ENCODE measurements at places on chromosomes 1 and 21.

GRCh38 chr1:23868557-23869016, 497 bp upstream of the FUCA1 start:
- peak; percentile 2 for DNase-seq

DNA sequence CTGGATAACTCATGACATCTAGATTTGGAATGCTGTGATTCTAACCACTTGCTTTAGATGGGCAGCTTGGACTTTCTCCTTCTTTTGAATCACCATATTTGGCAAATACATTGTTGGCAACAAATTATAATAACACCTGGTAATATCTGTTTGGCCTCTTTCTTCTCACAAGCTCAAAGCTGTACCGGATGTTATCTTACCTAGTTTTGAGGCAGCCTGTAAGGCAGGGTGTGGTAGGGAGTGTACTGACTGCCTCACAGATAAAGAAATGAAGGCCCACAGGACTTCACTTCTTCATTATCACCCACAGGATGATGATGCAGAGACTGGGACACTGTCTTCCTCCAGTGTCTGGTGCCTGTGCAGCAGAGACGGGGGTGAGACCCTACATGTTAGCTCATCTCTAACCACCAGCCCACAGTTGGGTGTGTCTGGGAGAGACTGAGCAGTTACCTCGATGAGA, 28.5 kb downstream of the TUFT1 start:
- no peak for DNase-seq

DNA sequence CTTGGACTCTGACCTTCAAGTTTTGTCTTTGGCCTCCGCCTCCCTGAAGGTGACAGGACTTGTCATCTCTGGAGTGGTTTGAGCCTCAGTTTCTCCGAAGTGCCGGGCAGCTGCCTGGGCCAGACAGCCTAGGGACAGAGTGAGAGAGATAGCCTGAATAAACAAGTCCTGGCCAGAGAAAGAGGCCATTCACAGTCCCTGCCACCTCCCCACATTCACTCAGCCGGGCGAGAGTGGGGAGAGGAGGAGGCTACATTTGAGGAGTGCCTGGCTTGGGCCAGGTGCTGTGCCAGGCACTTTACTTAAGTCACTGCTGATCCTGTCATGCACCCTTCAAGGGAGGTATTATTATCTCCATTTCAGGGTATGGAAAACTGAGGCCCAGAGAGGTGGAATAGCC, 3.5 kb downstream of the EXTL1 start:
- DNase-seq = no peak

- DNase-seq = no peak
Observed at GRCh38 chr1:17363771-17364170, 8.2 kb upstream of the PADI6 start.

GRCh38 chr1:85344256-85344694, 67.8 kb upstream of the BCL10 start:
- peak; percentile 43 for DNase-seq

DNA sequence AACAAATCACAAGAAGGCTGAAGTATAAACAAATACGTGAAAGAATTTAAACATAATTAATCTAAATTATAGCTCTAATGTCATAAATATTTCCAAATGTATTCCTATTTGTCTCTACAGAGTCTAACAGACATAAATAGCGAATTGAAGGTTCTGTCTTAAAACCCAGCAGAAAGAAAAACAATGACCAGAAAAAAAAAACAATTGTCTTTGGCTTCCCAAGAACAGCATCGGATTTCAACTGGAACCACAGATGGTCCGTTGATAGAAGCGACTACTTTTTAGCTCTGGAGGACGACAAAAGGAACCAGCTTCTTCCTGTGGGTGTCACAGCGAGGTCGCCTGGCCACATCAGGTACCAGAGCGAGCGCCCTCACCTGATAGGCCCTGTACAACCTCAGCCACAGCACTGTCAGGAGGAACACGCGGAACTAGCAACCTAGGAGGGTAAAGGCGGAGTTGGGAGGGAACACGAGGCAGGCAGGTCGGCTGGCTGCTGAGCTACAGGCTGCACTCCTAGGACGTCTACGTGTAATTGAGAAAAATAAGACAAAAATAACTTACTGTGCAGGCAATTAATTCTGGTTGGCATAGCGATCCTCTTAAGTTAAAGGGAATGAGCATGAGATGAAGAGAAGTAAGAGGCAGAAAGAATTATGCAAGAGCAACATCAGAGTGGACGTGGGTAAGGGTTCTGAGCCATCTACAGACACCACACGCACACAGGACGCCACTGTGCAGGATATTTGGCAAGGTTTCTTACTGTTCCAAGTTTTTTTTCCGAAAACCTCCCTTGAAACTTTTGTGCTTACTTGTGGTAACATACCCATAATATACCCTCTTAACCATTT, 16.7 kb upstream of the PRDM15 start:
- no peak for DNase-seq

DNA sequence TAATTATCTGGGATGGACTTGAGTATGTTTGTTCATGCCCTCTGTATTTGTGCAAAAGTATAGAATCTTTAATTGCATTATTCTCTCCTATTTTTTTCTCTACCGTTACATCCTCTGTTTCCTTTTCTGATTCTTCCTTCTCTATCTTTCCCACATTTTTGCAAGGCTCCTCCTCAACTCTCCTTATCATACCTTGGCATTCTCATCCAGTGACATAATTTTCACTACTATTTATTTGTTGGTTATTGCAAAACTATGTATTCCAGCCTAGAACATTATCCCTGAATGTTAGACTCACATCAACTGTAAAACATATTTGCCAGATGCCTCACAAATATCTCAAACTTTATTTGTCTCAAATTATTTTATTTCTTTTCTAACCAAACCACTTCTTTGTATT, 381.9 kb downstream of the COL11A1 start:
- DNase-seq = no peak

DNA sequence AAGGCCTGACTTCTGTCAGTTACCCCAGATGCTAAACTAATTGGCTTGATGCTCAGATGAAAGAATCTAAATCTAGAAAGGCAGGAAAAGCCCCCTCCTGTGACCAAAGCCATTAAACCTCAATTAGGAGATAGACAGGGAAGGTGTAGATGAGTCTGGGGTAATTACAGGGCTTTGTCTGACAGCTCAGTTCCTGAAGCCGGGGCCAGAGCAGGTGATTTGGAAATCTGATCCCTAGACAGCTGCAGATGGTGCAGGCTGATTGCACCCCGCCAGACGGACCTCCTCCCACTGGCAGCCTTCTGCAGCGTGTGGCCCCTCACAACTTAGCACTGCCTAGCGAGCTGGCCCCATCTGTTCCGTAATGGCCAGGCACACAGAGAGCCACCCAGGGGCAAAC, 395.1 kb downstream of the HLX start:
- no peak for DNase-seq

DNA sequence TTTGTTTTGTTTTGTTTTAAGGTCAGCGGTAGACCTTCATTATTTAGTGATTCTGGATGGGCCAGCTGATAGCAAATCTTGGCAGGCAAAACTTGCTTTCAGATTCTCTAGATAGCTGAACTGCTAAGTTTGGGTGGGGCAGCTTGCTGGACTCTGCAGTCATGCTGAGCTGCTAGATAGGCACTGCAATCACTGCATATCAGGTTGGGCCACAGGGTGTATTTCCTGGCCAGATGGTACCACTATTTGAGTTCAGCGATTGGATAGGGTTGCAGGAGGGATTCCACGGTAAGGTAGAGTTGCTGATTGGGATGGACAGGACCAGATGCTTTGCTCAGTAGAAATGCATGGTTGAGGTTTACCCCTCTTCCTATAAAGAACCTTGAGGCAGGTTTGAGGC, 579.3 kb upstream of the ADGRL4 start:
- no peak for DNase-seq

GRCh38 chr1:56120021-56120420, 459.3 kb downstream of the PLPP3 start:
- DNase-seq = peak; percentile 65

DNA sequence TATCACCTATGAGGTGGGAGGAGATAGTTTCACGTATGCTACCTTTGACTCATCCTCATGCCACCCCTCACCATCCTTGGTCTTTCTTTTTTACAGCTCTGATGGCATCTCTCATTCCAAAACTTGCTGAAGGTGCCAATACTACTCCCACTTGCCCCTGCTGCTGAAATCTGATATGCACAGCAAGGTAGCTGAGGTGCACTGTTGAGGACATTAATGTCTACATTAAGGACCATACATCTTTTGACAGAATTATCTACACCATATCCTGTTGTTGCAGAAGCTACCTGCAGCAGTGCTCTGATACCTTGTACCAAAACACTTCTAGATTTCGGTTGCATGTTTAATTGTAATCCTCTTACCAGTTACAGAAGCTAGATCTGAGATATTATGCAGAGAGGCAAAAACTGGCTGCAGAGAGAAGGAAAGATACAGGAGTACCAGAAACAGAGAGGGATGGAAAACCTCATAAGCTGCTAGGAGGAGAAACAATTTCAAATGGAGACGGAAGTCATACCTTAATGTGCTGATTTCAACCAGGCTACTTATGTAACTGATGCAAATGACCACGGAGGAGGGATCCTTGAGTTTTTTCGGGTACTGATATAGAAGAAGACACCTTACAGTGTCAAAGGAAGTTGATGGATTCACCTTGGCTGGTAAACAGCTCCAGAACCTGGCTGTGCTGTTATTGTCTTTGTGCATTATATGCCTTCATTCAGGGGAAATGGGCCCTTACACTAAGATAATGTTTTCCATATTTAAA, 19.3 kb upstream of the PTPRC start:
- DNase-seq = no peak

GRCh38 chr1:105793536-105794146, 1262.8 kb upstream of the PRMT6 start:
- peak; percentile 51 for DNase-seq

GRCh38 chr1:41533016-41533730, 48.7 kb upstream of the EDN2 start:
- DNase-seq = no peak

DNA sequence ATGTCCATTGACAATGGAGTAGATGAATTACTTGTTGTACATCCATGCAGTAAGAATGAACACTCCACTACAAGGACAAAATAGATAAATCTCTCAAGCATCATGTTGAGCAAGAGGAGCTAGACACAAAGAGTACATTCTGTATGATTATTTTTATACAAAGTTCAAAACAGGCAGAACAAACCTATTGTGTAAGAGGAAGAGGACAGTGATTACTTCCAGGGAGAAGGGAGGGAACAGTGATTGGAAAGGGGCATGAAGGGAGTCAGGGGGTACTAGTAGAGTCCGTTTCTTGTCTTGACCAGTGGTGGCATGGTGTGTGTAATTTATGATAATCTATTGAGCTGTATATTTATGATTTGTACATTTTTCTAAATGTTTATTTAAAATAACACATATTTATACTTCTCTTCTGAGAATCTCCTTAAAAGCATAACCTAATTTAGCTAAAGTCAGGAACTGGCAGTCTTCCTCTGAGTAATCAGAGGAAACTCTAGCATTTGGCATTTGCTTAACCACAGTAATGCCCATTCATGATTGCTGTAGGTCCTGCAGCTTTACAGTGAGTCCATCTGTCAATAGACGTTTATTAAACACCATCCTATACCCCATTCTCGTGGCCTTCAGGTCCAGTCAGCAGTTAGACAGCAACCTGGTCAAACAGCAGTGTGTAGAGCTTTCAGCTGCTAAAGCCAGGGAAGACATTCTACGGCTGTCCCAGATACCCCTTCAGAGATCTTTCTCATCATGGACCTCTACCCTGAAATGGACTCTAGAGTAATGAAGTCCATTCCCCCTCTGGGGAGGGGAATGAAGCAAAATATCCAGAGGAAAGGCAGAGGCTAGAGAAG, 114.1 kb upstream of the GALNT2 start:
- peak; percentile 44 for DNase-seq

DNA sequence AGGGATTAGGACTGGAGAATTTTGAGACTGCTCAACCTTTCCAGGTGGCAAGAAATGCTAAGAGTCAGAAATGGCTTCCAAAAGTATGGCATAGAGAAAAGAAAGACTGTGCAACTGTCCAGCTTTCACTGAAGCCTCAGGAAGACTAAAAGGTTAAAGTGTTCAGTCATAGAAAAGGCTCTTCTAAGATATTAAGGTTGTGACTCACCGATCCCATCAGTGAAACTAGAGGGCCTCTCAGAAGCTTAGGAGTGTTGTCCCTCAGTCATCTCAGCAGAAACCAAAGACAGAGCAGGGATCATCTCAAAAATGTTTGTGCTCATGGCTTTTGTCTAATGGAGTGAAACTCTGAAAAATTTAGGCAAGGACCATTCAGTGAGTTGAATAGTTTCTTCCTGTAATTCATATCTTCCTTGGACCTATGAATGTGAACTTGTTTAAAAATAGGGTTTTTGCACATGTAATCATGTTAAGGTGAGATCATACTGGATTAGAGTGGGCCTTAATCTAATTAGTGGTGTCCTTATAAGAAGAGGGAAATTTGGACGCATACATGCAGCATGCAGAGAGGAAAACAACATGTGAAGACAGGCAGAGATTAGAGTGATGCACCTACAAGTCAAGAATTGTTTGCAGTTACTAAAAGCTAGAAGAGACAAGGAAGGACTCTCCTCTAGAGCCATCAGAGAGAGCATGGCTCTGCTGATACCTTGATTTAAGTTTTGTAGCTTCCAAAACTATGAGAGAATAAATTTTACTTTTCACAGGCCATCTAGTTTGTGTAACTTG, 71.3 kb downstream of the RPE65 start:
- DNase-seq = peak; percentile 51

DNA sequence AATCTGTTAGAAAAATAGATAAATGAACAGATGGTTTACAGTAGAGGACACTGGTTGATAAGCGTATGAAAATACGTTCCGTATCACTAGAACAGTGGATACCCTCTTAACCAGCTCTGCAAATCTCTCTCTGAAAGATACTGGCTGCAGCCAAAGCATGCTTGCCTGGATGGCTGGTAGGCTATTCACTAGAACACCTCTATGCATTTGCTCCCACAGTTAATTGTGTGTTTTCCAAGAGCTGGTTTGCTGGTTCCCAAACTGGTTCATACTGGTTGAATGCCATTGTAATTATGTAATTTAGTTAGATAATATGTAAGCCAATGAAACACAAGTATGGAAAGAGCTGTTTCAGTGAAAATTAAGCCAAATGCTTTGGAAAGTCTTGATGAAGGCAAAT, 126.6 kb downstream of the C1orf21 start:
- DNase-seq = no peak

DNA sequence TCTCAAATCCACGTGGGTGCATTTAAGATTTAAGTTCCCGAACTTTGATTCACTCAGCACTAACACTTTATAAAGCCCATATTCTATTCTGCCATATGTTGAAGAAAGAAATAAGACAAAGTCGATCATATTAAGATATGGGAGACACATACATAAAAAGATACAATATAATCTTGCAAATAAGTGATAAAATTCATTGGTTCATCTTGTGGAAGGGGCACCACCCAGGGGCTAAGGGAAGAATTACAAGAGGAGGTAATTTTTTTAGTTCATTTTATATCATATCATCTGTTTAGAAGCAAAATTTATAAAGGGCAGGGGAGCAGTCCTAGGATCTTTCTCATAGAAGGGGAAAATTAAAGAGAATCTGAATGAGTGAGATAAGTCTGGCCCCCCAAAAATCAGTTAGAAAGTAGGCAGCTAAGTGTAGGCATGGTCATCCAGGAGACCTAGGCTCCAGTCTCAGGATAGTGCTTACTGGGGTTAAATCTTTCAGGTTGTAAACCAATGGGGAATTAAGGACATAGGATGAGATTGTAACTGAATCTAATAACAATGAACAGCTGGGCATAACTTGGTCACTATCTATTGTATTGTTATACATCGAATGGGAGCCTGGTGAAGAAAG, 124.2 kb upstream of the L1TD1 start:
- no peak for DNase-seq
